ENCODE measurements at places on chromosomes 4 and X.

GRCh38 chrX:1466232-1466661 lies 13.5 kb upstream of the ASMTL start:
- no peak for DNase-seq

GRCh38 chr4:8271821-8272220 lies 2.3 kb downstream of the HTRA3 start:
- DNase-seq, result no peak

GRCh38 chr4:177322266-177322665 lies 12.6 kb downstream of the NEIL3 start:
- DNase-seq, result no peak

DNA sequence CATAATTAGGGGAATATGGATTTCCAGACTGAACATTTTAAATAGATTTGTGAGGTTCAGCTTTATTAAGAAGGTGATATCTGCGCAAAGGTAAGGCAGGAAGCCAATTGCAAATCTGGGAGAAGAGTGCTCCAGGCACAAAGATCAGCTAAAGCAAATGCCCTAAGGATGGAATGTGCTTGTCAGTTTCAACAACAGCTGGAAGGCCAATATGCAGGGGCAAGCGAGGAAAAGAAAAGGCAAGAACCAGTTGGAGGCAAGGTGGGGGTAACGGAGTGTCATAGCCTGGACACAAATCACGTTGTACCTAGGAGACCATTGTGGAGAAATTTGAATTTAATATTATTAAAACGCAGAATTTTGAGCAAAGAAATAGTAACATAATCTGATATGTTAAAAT lies 1710.3 kb upstream of the PCDH7 start:
- no peak for DNase-seq

DNA sequence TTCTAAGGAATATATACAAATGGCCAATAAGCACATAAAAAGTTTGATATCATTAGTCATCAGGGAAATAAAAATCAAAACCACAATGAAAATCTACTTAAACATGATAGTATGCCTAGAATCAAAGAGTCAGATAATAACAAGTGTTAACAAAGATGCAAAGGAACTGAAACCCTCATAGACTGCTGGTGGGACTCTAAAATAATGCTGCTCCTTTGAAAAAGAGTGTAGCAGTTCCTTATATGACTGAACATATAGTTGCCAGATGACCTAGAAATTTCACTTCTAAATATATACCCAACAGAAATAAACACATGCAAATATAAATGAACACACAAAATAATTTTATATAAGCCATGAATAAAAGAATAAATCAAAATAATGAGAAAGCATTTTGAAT lies 205.1 kb upstream of the CTSO start:
- no peak for DNase-seq

DNA sequence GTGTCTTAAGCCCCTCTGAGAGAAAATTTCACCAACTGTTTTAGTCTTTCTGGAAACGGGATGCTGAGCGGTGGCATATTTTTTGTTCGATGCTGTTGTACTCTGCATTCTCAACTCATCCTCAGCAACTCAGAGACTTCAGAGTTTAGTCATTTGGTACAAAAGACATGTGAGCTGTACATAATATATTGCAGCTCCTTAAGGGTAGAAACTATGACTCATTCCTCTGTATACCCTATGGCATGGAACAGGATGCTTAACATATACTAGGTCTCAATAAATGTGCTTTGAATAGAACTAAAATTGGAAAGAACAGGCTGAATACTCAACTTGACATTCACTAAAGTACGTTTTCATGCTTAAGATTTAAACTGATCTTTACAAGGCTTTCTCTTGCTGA lies 130.5 kb upstream of the SLITRK2 start:
- DNase-seq, result no peak

DNA sequence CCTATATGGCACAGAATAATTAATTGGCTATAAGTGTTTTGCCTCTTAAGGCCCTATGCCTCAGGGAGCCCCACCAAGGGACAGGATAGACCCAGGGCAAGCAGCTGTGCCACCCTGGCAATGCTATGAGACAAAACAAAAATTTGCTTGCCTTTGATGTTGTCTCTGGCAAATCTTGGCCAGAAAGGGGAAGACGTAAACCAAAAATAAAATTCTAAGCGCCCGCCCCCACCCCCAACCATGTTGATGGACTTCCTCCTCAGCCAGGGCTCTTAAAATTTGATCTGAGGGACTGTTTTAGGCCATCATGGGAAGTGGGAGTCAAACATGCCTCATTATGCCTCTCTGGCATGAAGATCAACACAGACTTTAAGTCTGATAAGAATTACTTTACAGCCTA lies 130.5 kb upstream of the APOOL start:
- no peak for DNase-seq

GRCh38 chrX:109775386-109775785 lies 42.3 kb upstream of the ACSL4 start:
- DNase-seq, result no peak

GRCh38 chr4:14399848-14400247 lies 602.4 kb upstream of the CPEB2 start:
- DNase-seq, result no peak
